ENCODE measurements at places on chromosomes 7 and 10. TPM values are rescaled to one million over a fixed set of nuclear protein-coding genes. Genes with fewer than 3 reads are reported as not detected.
A peak's percentile ranks its signal among the peaks of the same experiment; 100 is the strongest.

- DNase-seq, result no peak
Measured at GRCh38 chr10:6044751-6045313, 17.3 kb downstream of the IL2RA start.

DNA sequence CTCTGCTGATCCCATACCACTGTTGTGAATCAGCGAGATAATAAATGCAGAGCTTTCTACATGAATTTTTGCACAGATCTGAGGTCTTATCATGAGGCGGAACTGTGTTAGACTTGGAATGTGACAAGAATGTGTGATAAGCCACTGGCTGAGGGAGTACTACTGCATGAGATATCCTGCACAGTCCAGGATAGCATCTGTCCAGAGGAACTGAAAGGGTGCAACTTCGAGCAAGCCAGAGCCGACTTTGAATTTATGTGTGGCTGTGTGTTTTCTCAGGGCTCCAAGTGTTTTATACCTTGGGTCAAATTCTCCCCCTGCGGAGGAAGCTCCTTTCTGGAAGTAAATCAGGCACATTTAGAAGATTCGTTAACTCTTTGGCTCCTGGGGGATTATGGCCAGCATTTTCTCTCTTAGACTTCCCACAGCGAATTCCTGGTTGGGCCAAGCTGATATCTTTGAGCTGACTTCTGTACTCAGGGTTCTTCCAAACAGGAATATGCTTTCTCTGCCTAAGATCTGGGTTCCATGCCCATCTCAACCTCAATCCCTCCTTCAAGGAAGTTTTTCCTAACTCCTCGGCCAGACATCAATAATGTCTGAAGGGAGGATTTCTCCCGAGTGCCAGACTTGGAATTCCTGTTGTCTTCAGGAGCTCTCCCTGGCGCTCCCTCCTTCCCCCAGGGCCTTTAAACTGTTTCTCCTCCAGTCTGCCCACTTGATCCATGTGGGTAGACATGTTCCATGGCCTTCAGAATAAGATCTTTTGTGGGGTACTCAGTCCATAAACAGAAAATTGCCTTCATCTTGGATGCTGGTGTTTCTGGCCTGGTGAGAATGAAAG lies 2.5 kb upstream of the MEST start:
- peak; percentile 38 for DNase-seq

- DNase-seq, result no peak
Measured at GRCh38 chr7:50339990-50340500, 35.5 kb downstream of the IKZF1 start.

DNA sequence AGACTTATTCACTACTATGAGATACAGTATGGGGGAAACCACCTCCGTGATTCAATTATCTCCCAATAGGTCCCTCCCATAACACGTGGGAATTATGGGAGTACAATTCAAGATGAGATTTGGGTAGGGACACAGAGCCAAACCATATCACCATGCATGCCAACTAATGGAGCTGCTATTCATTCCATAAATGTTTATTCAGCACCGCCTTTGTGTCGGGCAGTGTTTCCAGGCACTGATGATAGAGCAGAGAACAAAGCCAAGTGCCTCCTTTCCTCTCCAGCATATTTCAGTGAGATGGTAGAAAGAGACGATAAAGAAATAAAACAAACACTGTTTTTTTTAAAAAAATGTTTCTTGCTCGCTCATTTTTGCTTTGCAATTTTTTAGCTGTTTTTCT lies 295.9 kb upstream of the FOXK1 start:
- DNase-seq, result no peak

DNA sequence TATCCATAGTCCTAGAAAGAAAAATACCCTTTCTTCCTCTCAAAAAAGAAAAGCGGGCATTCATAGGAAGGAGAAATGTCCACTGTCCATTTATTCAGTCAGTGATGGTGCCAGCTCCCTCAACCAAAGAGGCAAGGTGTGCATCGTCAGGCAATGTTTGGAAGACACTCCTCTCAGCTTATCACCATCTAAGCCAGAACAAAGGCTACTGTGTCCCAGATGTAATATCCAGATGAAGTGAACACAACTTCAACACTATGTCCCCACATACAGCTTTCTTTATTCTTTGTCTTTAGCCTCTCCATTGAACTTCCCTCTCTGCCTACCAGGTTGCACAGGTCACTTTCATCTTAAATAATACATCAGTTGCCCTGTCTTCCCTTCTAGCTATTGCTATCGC lies 131.4 kb upstream of the RNF32 start:
- no peak for DNase-seq

Gene TMEM229A
- total RNA-seq, result not detected

Gene OIT3
- not detected for total RNA-seq

DNA sequence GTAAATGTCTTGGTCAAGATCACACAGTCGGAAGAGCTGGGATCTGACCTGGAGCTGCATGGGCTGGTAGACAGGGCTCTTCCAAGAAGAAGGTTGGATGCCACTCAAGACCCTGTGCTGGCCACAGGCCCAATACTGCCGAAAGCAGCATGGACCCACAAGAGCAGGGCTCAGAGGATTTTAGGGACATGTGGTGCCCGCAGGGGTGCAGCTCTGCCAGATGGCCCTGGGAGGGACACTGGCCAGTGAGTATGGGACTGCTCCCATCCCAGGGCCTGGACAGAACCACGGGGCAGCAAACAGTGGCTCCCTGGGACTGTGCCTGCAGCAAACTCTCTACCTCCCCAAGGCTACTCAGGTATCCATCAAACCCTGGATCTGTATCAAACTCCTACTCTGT lies 12.4 kb downstream of the MAT1A start:
- no peak for DNase-seq

GRCh38 chr10:14391342-14391741 lies 60.6 kb upstream of the FRMD4A start:
- no peak for DNase-seq

GRCh38 chr10:5940807-5941218 lies 36.5 kb downstream of the IL15RA start:
- no peak for DNase-seq

DNA sequence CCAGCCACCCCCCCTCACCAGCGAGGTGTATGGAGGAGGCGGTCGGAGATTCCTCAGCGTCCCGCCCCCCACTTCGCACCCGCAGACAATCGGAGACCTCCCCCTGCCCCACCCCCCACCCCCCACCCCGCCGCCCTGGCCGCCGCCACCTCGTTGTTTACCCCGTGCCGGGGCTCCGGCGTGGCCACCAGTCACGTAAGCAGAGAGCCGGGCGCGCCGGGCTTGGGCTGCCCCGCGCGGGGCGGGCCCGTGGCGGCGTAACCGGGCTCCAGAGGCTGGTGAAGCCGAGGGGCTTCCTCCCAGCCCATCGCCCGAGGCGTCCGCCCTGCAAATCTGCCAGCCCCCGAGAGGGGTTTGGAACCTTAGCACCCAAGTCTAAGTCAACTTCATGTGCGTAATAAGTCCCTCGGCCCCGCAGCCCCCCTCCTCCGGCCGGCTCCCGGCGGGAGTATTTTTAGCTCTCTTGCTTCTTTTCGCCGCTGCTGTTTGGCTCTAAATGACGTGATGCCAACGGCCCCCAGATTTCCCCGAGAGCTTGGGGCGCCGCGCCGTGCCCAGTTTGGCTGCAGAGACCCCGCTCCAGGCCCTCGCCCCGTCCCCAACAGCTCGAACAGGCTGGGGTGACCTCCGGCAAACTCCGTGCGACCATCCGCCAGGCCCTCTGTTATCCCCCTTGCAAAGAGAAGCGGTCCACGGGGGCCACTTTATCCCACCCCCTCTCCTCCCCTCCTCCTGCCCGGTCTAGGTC lies 2.7 kb downstream of the MXI1 start:
- no peak for DNase-seq

Gene MPP7
- 2.3 TPM for total RNA-seq

DNA sequence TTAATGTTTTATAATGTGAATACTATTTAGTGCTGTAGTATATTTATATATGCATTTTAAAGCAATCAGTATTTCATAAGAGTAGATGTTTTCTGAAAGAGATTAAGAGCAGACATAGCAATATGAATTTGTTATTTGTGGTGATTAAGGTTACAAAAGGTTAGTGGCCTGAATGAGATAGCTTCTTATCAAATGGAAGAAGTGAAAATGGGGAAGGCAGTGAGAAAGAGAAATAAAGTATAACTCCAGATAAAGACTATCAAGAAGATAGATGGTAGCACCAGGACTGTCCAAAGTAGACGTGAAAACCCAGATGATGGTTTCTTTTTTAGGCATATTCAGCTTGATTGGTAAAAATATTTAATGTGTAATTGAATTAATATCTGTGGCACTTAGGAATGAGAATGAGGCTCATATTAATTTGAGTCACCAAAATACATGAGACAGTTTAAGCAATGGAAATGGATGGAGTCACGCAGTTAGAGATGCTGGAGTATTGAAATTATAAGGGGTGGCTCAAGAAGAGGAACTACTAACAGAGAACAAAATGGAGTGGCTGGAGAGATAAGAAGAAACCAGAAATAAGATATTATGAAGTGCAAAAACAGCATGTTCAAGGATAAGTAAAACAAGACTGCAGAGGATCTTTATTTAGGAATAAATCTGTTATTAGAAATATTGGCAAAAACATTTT lies 288.0 kb upstream of the SEMA3C start:
- DNase-seq, result no peak

Gene VPS26A
- total RNA-seq, result 45.0 TPM

DNA sequence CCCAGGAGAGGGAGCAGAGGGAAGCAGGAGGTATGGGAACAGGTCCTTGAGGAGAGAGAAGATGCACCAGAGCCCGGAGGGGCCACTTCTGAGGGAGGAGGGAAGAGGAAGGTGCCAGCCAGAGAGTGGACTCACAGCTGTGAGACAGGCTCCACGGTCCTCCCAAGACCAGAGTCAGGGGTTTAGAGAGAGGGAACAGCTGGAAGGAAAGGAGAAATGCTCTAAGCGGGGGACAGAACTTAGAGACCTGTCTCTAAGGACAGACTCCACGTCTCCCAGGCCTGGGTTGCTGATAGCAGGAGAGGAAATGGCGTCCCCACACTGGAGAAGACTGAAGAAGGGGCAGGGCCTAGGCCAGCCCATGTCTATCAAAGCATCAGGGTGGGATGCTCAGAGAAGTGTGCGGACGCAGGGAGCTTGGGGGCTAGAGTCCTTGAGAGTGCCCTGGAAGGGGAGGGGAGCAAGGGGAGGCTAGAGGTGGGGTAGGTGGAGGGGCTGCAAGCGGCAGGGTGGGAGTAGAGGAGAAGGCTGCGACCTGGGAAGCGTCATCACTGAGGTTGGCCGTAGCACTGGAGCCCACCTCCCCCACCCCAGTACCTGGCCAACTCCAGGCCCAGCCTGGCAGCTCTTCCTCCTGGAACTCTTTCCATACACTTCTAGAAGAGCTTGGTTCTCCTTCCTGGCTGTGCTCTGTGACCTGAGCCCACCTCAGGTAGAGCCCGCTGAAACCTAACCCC lies 25.6 kb upstream of the GRID1 start:
- no peak for DNase-seq

Gene OTUD1
- total RNA-seq, result 14.4 TPM

Gene SFRP5
- total RNA-seq, result not detected

Gene TAS2R41
- total RNA-seq, result not detected

- no peak for DNase-seq
Measured at GRCh38 chr7:115635376-115635775, 395.2 kb downstream of the TFEC start.

DNA sequence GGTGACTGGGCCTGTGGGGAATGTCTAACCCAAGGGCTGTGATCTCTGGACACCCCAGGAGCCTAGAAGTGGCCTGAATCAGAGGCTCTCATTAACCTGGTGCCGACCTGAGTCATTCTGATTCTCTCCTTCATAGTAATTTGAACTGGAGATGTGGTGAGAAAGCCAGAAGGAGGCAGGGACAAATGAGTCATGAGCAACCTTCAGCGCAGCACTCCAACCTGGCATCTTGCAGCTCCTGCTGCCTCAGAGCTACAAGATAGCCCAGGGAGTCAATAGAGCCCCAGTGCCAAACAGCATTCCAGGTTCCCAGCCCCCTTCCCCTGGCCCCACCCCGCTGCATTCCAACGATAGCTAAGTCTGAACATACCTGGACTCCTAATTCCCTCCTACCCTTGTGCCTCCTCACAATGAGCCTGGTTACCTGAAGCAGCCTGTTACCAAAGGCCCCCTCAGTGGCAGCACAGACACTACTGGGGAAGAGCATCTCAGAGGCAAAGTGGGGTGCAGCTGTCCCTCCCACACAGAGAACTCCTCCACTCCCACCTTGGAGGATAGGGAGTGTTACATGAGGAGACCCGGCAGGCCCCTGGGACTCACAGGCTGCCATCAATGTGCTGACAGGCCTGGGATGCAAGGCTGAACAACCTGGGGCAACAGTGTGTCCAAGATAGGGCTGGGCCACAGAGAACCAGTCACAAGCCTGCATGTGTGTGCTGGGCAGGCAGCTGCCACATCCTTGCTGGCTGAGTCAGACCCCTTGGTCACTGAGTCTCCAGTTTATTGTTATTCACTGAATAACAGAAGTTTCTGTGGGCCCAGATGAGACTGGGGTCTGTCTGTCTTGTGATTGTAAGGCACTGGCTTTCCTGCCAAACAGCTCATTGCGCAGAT lies 76.8 kb upstream of the LEP start:
- DNase-seq, result peak; percentile 77

DNA sequence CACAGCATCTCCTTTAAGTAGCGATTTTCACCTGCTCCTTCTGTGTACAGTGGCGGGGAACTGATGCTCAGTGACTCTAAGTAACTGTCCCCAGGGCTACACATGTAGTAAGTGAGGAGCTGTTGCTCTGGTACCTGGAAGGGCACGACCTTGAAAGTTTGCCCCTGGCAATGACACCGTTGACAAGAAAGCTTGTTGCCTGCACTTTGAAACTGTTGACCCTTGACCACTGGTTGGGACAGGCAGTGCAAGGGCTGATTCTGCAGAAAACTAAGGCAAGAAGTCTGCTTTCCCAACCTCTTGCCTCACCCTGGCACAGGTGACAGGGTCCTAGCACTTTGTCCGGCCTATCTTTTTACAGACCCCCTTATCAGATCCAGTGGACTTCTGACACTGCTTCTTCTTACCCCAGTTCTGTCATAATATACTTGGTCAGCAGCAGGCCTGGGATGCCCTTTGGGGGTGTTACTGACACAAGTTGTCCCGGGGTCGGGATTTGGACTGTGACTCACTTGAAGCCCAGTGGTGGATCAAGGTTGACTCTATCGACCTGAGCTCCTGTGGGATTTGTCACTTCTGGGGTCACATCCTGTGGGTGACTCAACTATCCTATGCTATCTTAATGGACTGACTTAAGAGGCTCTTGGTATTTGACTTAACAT lies 5.8 kb downstream of the ACSL5 start:
- DNase-seq, result no peak

DNA sequence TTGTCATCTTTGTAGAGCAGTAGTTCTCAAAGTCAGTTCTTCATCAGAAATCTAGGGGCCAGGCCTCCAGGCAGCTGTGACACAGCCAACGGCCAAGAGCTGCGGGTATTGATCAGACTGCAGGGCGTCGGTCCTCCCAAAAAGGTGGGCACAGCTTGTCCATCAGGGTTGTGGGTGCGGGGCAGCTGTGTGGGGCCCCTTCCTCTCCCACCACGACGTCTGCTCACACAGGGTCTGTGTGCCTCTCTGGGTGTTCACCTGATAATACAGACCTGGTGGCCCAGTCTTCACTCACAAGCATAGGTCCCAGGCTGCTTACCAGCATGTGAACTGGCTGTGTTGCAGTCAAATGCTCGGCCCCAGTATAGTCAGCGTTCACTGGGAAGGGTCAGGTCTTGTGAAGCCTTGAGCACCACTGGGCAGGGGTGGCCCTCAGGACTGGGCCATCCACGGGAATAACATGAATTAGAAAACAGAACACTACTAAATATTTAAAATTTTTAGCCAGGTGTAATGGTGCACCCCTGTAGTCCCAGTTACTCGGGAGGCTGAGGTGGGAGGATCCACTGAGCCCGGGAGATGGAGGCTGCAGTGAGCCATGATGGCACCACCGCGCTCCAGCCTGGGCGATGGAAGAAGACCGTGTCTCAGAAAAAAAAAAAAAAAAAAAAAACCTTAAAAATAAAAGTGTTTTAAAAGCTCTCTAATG lies 102.8 kb upstream of the DIP2C start:
- no peak for DNase-seq

GRCh38 chr10:65306201-65306600 lies 1619.6 kb upstream of the LRRTM3 start:
- no peak for DNase-seq

Data from kidney epithelial cell (primary cell).